ENCODE measurements at places on chromosomes 4 and X.

DNA sequence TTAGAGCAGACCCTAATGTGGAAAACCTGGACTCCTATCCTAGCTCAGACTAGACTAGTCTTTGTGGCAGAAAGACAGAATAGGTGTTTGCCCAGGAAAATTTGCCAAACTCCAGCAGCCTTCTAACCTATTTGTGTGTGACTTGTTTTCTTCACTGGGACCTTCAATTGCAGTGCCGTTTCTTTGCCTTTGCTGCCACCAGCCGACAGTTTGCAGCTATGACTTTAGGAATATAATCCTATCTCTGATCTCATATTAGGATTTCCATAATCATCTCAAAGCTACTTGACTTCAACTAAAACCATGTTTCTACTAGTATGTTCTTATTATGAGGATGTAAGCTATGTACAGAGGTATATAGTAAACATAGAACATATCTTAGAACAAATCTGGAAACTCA, 60.2 kb upstream of the PGAM4 start:
- DNase-seq: peak; percentile 3

DNA sequence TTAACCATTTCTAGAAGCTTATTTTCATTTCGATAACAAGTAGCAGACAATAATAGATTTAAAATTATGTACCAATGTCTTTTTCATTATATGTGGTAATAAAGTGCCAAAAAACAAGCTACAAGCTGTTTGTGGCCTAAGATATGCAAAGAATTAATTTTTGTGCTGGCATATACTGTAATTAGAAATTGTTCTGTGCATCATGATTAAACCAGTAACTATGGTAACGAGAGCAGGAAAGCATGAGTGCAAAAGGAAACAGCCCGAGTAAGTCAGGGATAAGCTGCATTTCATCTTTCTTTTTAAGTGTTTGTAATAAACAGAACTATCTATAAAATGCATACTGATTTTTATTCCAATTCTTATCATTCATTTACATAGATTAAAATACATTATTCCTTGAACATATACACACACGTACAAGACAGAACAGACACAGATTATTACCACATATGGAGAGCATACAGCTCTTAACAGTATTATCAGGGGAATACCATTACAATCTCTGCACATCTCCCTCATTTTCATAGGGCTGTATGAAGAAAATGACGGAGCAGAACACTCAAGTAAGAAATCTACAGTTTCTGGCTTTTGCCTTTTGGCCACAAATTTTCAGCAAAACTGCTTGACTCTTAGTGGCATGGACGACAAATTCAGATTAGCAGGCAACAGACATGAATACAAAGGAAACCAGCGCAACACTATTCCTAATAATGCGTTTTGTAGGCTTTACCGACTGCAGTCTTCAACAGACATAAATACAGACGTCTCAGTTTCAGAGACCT, 121.3 kb upstream of the WDR17 start:
- no peak for DNase-seq

GRCh38 chr4:105265689-105266088, 119.0 kb downstream of the TET2 start:
- DNase-seq: no peak

DNA sequence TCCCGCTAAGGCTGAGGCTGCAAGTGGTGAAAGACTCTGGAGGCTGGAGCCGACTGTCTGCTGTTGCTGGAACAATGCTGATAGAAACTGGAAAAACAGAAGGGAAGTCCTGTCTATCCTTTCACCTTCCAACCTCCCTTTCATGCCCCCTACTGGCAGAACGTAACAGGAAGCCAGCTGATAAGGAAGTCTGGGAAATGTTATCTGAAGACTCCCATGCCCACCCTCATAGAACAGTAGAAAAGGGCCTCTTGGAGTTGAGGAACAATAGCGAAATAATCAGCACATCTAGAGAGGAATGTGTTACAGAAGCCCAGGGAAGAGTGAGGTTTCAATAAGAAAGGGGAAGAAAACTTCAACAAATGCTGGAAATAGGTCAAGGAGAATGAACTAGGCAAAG, 117.1 kb upstream of the DKK2 start:
- DNase-seq: no peak

GRCh38 chr4:173766171-173766600, 236.2 kb upstream of the HAND2 start:
- DNase-seq: no peak

DNA sequence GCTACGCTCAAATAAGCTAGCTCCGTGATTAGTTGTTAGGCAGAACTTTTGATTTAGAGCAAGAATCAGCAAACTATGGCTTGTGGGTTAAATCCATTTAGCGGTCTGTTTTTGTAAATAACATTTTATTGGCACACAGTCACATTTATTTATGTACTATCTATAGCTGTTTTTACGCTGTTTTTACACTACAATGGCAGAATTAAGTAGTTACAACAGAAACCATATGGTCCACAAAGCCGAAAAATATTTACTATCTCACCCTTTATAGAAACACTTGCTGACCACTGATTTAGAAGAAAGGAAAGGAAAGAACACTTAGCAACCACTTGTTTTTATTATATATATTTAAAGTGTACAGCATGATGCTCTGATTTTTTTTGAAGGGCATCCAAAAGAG, 41.1 kb downstream of the THOC2 start:
- no peak for DNase-seq

DNA sequence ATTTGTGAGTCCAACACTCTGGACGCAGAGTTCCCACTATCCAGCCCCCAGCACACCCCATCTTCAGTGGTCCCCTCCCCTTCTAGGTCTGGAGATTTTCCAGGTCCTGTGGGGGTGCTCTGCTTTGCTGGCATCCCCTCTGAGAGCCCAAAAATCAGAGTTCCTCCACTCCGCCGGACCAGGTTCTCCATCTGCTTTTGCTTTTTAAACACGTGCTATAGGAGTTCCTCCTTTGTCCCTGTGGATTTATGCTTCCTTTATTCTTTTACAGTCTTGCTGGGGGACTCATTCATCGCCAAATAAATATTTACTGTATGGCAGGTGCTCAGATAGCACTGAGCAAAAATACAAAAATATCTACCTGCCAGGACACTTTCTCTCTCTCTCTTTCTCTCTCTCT, 324.7 kb downstream of the STK32B start:
- DNase-seq: no peak

DNA sequence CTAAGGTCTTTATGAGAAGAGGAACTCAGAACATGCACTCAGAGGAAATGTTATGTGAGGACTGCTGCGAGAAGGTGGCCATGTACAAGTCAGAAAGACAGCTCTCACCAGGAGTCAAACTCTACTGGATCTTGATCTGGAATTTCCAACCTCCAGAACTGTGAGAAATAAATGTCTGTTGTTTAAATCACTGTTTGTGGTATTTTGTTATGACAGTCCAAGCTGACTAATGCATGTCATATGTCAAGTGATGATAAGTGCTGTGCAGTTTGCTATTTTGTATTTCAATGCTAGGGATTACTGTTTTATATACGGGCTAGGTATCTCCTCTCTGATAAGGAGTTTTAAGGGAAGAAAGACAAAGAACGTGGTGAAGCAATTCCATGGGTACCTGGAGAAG, 162.3 kb downstream of the CPEB2 start:
- DNase-seq: no peak

DNA sequence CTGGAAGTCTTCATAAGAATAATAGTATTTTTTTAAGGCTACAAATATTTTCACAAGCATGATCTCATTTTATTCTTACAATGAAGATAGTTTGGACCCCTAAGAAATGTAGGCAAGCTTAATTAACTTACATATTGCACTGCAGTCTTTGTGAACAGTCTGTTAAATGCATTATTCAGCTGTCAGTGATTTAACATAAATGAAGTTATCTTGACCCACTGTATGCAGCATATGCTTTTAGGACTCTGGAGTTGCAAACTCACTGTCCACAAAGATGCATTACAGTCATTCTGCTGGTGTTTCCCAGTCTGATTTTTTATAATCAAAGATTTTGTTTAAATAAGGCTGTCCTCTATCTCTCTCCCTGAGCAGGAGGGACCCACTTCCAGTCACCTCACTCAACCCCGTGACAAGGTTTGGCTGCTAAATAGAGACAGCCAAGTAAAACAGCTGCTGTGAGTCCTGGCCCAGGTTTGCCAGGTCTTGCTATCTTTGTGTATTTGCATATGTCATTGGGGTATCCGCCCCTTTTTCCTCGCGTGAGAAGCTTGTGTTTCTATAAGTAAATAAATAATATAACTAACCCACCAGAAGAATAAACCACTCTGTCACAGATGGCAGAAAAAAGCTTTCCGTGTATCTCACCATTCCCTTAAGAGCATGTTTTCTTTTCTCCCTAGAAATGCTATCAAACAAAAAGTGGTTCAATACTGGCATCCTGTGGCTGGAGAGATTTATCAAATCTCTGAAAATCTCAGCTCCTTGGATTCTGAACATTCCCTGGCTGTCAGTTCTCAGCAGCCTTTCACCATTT, 67.0 kb downstream of the SLC7A11 start:
- DNase-seq: no peak

DNA sequence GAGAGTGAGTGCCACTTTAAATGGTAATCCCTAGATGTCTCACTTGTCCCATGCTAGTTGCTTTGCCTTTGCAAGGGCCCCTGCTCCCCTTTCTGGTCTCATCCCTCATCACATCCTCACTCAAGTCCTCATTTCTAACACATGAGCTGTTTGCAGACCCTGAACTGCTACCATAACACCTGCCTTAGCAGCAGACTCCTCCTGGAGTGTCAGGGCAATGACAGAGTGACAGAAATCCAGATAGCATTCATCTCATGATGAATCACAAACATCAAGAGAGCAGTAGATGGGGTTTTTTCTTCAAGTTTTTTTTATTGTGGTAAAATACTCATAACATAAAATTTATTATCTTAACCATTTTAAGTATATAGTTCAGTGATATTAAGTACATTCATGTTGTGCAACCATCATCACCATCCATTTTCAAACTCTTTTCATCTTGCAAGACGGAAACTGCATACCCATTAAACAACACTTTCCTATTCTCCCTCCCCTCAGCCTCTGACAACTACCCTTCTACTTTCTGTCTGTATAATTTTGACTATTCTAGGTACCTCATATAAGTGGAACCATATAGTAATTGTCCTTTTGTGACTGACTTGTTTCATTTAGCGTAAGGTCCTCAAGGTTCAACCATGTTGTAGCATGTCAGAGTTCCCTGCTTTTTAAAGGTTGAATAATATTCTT, 133.2 kb upstream of the RPS6KA3 start:
- DNase-seq: no peak

DNA sequence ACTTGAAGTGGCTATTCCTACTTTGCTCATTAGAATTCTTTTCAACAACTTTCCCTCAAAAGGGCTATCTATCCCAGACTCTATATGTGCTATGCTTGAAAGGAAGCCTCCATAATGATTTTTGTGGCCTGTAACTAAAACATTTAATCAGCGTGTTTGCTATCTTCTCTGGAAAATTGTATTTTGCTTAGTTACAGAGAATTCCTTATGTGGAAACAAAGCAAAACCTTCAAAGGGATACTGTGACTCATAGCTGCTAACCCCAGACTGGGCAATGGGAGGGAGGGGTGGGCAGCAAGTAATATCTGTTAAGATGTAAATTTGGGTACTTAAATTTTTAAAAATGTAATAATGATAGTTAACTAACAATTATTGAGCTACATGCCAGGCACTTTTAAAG, 3.7 kb downstream of the SLC25A14 start:
- DNase-seq: no peak

- no peak for DNase-seq
Measured at GRCh38 chr4:37082912-37083311, 161.6 kb upstream of the NWD2 start.

GRCh38 chrX:17443556-17443955, 68.6 kb downstream of the NHS start:
- no peak for DNase-seq

GRCh38 chr4:109718759-109719158, 11.1 kb downstream of the PLA2G12A start:
- no peak for DNase-seq

GRCh38 chr4:1496116-1496642, 89.9 kb upstream of the NKX1-1 start:
- no peak for DNase-seq

GRCh38 chr4:88616275-88617150, 24.2 kb downstream of the HERC3 start:
- DNase-seq: no peak

- no peak for DNase-seq
Measured at GRCh38 chr4:168735735-168736134, 238.9 kb downstream of the PALLD start.

- DNase-seq: no peak
Measured at GRCh38 chrX:21996872-21997455, 35.2 kb upstream of the PHEX start.

- DNase-seq: no peak
Measured at GRCh38 chr4:113534711-113535110, 226.8 kb downstream of the CAMK2D start.

GRCh38 chr4:76989391-76990061, 40.0 kb downstream of the SEPTIN11 start:
- DNase-seq: peak; percentile 49

GRCh38 chr4:171710743-171711142, 102.5 kb upstream of the GALNTL6 start:
- no peak for DNase-seq

- DNase-seq: no peak
Measured at GRCh38 chr4:33060674-33061542, 2340.7 kb downstream of the PCDH7 start.

DNA sequence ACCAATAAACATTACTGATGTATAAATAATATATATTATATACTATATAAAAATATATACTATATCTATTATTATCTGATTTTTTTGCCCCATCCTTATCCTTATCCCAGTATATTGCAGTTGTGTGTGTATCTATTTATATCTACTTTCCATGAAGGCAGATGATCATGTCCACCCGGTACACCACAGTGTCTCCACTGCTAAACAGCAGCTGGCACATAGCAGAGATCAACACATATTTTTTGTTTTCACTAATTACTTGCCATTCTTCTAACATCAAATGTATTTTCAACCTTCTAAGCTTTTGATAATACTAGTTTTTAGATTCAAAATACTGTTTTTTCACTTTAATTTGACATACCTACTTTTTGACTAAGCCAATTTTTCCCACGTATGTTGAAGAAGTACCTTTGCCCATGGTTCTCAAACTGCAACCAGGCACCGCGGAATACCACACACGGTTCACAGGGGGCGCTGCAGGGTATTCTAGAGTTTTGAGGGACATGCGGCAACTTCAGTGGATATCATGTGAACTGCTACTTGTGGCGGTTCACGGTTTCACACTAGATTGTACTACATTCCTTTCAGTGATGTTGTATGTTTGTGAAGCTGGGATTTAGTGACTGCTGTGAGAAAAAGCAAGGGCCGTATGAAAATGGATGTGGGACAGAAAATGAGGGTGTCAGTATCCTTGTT, 182.5 kb upstream of the NPY2R start:
- DNase-seq: no peak
